ENCODE measurements at places on chromosomes 12 and 14.

DNA sequence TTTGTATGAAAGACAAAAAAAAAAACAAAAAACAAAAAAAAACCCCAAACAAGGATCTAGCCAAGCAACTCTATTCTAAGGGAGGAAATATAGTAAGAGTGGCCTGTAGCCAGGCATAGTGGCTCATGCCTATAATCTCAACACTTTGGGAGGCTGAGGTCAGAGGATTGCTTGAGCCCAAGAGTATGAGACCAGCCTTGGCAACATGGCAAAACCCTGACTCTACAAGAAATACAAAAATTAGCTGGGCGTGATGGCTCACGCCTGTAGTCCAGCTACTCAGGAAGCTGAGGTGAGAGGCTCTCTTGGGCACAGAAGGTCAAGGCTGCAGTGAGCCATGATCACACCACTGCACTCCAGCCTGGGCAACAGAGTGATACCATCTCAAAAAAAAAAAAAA is 47.9 kb downstream of the TMEM117 start:
- DNase-seq = no peak

DNA sequence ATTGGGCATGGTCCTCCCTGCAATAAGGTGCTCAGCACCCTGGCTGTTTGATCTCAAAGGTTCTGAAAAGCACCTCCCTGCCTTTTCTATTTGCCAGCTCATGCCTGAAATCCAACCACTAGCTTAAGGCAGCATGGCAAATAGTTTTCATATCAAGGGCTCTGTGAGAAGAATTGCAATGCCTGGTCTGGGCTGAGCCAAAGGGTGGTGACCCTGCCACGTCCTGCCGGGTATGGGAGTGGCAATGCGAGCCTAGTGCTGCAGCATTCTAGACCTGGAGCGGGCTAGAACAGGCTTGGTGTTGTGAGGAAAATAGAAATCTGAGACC is 2.3 kb upstream of the SCNN1A start:
- no peak for DNase-seq

DNA sequence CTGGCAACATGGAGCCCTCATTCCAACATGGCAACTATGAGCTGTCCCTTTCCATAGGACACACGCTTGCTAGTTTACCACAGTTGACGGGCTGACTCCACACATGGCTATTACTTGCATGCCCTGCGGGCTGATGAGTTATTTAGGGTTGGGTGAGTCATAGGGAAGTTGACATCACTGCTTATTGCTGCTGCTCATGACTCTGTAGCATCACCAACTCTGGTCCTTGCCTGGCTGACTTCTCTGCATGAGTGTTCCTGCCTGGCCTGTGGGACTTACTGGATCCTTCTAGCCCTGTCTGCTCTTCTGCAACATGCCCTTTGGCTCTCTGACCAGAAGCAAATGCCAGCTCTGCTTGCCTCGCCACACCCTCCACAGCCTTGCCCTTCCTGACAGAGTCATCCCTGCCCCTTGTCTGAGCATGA is 199.5 kb downstream of the ANO6 start:
- DNase-seq = no peak

DNA sequence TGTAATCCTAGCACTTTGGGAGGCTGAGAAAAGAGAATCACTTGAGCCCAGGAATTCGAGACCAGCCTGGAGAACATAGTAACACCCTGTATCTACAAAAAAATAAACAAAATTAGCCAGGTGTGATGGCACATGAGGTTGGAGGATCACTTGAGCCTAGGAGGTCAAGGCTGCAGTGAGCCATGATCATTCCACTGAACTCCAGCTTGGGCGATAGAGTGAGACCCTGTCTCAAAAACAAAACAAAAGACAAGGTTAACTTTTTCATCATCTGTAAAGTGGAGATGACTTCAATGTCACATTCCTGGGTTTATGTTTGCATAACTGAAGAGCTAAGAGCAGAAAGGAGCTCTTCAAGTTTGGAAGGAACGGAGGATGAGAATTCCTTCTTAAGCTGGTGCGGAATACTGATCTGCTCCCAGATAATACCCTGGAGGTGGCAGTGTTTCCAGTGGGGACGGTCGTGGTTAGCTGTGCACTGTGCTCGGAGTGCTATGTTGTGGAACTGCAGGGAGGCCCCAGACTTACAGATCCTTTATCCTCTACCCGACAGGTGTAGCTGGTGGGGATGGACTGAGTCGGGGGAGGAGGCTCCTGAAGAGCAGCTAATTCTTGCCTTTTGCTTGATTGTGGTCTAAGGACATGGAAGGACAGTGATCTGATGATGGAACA is 22.5 kb upstream of the BICD1 start:
- no peak for DNase-seq

DNA sequence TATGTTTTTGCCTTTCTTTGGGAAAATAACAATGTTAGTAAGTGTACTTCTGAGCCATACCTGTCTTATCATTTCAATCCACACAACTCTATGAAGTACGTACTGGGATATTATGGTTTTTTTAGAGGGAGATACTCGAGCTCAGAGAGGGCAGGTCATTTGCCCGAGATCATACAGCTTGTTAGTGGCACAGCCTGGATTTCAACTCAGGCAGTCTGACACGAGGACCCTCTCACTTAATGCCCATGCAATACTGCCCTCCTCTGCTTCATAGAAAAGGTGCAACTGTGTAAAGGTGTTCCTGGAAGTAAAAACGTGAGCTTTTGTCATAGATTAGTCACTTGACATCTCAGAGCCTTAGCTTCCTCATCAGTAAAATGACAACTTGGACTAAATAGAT is 128.0 kb downstream of the NDUFA12 start:
- DNase-seq = peak; percentile 50

DNA sequence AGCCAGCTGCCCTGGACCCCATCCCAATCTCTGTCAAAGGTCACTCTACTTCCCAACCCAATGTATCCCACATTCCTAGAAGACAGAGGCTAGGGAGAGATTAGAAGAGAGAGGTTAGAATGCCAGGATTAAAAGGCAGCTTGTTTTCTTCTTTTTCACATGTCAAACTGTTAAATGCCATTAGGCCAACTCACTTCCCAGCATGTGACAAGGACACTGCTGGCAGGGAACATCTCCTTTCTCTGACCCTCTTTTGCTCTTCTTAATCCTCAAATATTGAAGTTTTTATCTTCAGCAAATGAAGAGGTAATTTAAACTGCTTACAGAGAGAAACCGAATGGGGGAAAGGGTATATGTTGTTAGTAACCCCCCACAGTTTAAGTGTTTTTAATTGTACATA is 89.1 kb downstream of the BBS10 start:
- DNase-seq = no peak

- DNase-seq = no peak
These were observed 557 bp downstream of the COPS7A start for GRCh38 chr12:6724409-6724797.

- DNase-seq = no peak
These were observed 132.4 kb downstream of the ZFP36L1 start for GRCh38 chr14:68660495-68660894.

DNA sequence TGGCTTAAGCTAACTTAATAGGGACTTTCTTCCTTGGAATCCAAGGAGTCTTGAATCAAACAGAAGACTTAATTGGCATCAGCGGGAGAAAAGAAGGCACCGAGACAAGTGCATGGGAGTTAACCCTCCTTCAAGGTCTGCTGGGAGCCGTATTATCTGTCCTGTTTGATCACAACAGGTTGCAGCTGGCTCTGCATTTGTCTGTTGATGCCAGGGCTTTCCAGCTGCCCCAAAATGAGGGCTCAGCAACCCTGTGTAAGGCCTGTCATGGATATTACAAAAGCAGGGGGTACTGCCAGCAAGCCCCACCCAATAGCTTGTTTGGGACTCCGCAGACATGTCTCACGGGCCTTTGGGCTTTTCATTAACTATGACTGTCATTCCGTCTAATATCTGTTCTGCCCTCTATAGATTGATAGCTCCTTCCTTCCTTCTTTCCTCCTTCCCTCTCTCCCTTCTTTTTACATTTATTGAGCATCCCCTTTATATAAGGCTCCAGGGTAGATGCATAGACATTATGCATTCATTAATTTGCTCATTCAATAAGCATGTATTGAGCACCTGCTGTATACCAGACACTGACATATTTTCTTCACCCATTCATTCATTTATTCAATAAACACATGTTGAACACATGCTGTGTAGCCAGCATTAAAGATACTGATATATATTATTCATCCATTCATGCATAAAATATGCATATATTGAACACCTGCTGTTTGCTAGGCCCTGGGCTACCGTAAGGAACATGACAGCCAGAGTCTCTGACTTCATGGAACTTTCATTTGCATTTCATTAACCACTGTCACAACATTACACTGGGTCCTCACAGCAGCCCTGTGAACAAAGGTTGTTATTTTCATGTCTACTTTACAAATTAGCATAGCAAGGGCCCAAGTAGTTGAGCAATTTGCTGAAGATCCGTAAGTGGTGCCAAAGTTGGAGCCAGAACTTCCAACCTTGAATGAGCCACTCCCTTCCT is 56.2 kb downstream of the SVOP start:
- no peak for DNase-seq

- DNase-seq = no peak
These were observed 1.0 kb downstream of the ITFG2 start for GRCh38 chr12:2813214-2814185.

- DNase-seq = no peak
These were observed 677.2 kb downstream of the AACS start for GRCh38 chr12:125742413-125742812.

DNA sequence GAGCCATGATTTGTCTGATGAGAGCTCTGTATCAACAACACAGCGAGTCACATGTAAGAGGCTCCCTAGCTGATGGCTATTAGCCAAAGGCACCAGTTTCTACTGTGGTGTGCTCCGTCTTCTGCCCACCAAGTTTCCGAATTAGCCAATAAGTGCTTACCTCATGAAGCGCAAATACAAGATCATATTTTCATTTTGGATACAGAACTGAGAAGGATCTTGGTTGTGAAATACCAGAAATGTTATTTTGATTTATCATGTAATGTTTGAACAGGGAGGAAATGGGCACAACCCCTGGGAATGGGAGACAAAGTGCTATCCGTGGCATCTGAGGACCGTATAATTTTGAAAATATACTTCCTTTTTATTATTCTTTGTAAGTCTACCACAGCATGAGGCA is 234.3 kb downstream of the DACT1 start:
- DNase-seq = no peak

DNA sequence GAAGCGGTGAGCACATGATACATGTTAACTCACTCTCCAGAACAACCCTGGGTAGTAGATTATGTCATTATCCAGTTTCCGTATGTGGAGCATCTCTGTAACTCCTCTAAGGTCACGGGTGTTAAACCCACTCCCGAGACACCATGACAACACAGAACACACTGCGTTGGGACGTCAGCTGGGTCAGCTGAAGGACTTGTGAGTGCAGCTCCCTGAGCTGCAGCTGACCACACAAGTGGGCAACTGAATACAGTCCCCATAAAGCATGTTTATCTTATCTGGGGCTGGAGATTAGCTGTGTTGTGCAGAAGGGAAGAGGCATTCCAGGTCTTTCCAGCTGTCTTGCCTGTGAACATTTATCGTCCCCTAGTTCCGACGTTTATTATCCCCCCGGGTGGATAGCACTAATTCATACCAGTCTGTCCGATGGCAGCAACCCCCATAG is 211.5 kb downstream of the CHST11 start:
- no peak for DNase-seq

DNA sequence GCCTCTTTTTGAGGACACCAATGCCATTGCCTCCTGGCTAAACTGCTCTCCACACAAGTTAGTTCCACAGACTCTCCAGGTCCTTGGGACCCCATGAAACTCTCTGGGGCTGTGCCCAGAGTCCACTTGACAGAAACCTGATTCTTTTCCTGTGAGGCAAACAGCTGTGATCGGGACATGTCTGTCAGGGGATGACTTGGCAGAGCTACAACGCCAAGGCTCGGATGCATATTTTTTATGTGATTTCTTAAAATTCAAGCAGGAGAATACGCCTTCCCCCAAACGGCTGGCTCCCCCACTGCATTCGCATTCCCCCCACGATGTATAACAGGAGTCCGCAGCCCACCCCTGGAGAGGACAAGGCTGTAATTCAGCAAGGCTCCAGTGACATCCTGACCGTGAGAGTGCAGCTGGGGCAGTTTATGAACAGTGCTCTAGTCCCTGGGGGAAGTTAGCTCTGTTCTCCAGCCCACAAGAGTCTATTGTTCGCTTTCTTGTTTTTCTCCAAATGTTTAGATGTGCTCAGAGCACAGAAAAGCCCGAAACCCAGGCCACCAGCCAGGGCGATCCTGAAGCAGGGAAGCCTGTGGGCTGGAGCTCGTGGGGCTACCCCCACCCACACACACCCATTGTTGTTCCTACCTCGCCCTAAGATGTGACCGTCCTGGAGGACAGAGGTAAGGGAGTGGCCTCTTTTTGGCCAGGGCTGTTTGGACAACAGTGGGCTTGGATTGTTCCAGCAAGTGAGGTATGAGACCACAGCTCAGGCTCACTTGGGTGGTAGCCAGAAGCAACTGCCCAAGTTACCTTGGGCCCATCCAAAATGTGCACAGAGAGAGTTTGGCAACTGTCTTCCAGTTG is 159.5 kb downstream of the ZFP36L1 start:
- peak; percentile 92 for DNase-seq

GRCh38 chr14:24116128-24116814 is 1.5 kb upstream of the NRL start:
- DNase-seq = no peak

DNA sequence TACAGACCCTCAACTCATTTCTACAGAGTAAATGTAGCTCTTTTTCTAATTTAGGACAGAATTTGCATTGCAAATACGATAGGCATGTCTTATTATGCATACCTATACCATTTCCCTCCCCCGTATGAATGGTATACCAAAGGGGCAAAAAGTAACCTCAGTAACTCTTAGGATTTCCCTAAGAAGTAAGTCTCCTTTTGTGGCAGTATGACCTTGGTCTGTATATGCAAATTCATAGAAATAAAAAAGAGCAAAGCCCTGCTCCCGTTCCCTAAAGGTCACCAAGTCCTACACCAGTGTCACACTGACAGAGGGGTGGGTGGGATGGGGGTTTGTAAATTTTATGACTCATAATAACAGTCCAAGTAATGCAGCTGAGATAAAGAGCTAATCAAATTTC is 365.8 kb upstream of the CCDC196 start:
- DNase-seq = no peak

- DNase-seq = no peak
These were observed 833.1 kb upstream of the SEL1L start for GRCh38 chr14:82366803-82367202.

- DNase-seq = no peak
These were observed 14.1 kb downstream of the CMKLR1 start for GRCh38 chr12:108325018-108325358.

GRCh38 chr12:33427071-33427470 is 12.5 kb downstream of the SYT10 start:
- DNase-seq = no peak

- DNase-seq = no peak
These were observed 446.8 kb upstream of the SOX5 start for GRCh38 chr12:24396224-24396623.

- no peak for DNase-seq
These were observed 17.9 kb downstream of the A2ML1 start for GRCh38 chr12:8840321-8840720.

- DNase-seq = no peak
These were observed 109.7 kb upstream of the MDGA2 start for GRCh38 chr14:47785058-47785457.
